H7 (cell line): ENCODE measurements at places on chromosomes 16 and 17.
A peak's percentile ranks its signal among the peaks of the same experiment; 100 is the strongest.

- DNase-seq, result no peak
Observed at GRCh38 chr17:20214794-20215193, 205.6 kb downstream of the SPECC1 start.

DNA sequence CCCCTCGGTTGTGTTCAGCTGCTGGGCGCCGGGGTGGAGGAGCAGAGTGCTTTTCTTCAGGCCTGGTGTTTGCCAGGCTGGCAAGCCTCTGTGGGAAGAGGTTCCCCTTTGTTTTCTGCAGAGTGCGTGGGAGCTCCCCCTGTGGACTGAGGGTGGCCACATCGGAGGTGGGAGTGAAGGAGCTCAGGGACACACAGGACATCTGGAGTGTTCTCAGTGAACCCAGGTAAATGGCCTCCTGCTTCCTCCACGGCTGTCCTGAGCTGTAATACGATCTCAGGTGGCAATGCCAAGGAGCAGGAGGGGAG is 39.2 kb upstream of the IRF8 start:
- DNase-seq, result peak; percentile 54

GRCh38 chr17:56681561-56682266 is 88.2 kb downstream of the NOG start:
- no peak for DNase-seq

GRCh38 chr17:58504826-58505351 is 9.5 kb downstream of the MTMR4 start:
- no peak for DNase-seq

DNA sequence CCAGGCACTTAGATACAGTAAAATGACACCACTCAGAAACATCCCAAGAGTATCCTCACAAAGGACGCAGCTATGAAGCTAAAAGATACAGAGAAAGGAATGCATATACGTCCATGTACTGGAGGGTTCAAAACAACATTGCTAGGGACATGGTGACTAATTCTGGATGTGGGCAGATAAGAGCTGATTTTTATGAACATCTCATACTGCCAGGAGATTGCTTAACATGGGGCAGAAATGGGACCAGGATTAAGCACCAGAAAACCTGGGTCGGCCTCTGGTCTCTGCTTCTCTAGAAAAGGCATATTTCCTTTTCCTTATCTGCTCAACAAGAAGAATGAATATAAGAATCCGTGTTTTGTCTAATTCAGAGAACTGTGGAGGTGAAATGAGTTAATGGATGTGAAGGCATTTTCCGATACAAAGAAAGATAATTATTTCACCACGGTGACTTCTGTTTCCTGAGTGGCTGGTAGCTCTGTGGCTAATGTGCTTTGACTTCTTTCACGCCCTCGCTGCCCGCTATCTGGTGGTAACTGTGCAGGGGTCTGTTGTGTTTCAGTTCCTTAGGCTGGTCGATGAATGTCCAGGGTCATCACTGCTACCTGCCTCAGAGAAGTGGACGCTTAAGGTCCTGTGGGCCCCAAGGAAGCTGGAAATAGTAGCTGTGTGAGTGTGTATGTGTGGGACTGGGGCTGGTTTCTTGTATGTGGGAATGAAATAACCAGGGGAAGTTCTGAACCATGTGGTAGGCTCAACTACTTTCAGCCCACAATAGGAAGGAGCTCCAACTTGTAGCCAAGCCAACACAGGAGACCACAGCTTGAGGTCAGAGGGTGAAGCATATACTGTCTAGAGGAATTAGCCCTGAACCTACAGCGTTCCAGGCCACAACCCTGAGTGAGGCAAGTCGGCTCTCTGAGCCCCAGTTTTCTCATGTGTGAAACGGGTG is 15.8 kb upstream of the CCL5 start:
- no peak for DNase-seq

DNA sequence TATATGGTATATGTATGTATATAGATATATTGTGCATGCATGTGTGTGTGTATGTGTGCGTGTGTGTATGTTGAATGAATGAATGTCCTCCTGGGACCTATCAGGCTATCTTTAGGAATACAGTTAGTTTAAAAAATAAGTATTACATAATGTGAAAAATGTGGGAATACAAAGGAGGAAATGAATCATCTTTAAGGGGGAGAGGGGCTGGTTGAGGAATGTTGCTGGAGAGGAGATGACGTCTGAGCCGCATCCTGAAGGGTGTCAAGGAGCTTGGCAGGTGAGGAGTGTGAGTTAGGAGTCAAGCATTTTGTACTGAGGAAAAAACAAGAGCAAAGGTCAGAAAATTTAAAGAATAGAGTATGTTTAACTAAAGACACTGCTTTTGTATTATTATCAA is 62.4 kb upstream of the NLK start:
- DNase-seq, result no peak

GRCh38 chr17:40399185-40399584 is 18.5 kb downstream of the TOP2A start:
- peak; percentile 47 for DNase-seq

DNA sequence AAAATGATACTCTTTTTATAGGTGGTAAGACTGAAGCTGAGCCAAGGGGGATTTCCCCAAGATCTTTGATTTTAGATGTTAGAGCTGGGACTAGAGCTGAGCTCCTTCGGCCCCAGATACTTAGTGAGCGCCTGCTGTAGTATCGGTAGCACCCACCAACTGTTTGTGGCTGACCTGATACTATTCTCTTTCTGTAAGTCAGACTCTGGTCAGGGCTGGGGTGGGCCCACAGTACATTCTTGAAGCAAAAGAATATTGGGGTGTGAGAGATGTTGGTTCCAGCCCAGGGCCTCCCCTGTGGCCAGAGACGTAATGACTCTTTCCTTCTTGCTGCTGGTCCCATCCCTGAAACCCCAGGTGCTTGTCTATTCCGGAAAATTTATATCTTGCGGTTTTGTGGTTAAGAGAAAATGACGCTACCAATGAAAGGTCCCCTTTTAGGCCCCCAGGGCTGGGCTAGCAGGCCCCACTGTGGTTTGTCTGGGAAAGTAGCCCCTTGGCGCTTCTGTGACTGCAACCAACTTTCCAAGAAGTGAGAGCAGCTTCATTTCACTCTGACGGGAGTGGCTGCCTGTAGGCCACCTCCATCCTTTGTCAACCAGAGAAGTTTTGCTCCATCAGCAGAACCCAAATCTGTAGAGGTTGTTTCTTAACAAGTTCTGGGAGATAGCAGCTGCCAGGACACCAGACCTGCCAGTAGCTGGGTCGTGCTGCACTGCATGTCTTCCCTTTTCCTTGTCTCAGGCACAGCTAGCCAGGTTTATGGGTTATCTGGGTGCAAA is 86.4 kb upstream of the LGALS9 start:
- no peak for DNase-seq

DNA sequence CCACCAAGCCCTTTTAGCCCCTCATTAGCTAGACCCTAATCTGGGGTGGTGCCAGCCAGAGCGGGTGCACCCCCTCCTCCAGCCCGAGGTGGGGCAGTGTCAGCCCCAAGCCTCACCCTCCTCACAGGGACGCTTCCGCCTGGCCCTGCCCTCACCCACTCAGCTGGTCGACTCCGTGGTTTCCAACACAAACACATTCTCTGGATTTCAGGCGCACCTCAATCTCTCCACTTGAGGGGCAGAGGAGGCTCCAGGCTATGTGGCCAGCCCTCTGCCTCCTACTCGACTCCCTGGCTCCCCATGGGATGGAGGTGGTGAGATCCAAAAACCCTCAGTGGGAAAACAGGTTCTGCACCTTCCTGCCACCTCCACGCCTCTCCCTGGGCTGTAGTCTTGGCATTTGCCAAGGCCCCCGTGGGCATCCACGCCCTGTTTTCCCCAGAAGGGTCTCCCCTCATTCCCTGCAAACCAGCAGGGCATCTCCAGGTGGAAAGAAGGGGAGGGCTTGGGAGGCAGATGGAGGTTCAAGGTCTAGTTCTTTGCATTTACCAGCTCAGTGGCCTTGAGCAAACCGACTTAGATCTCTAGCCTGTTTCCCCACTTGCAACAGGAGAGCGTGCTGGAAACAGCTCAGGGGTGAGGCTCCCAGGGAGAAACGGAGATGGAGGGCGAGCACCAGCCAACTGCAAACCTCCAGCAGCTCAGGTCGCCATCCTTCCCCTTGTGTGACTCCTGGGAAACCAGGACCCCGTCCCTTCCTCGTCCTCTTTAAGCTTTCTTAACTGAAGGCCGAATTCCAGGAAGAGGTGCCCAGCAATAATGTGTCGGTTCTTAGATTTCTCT is 1.7 kb downstream of the EMP2 start:
- peak; percentile 36 for DNase-seq

- DNase-seq, result no peak
Observed at GRCh38 chr17:13541032-13541480, 60.7 kb downstream of the HS3ST3A1 start.
